ENCODE measurements at places on chromosomes 11 and 22.
A peak's percentile ranks its signal among the peaks of the same experiment; 100 is the strongest.

- peak; percentile 66 for DNase-seq
Measured at GRCh38 chr22:28017859-28018258, 98.8 kb upstream of the PITPNB start.

DNA sequence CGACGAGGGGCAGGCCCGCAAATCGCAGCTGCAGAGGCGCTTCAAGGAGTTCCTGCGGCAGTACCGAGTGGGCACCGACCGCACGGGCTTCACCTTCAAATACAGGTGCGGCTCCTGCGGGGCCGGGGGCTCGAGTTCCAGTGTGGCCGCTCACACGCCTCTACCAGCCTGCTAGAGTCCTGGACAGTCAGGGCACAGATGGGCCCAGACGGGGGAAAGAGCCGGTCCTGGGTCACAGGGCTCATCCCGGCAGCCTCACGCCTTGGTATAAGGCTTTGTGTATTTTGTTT lies 506 bp downstream of the MCM5 start:
- peak; percentile 61 for DNase-seq

- DNase-seq, result no peak
Measured at GRCh38 chr11:96152623-96153022, 190.4 kb downstream of the MAML2 start.

DNA sequence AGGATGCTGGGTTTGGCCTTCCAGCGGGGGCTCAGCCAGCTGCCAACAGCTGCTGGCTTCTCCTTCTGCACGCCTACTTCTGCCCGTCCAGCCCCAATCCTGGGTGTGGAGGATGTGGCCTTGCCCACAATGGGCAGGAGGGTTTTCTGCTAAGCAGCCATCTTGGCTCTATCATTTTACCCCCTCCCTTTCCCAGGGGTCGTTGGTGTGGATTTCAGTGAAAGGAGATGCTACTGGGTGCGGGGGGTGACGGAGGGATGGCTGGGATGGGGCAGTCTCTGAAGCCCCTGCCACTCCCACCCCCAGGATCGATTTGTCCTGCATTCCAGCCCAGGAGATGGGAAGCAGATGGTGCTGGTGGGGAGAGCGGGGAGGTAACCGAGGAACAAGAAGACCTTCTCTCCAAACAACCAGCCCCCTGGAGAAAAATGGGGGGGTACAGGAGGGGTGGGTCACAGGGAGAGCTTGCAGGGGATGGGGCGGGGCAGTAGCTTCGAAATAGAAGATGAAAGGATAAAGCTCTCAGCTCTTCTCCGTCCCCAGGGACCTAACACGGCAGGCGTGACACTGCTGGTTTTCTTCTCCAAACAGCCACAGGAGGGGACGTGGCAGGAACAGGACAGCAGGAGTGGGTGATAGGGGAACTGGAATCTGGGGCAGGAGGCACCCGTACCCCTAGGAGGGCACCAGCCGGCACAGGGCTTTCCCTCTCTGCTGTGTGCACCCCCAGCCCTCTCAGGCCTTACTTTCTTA lies 68.9 kb downstream of the NECTIN1 start:
- DNase-seq, result peak; percentile 19

DNA sequence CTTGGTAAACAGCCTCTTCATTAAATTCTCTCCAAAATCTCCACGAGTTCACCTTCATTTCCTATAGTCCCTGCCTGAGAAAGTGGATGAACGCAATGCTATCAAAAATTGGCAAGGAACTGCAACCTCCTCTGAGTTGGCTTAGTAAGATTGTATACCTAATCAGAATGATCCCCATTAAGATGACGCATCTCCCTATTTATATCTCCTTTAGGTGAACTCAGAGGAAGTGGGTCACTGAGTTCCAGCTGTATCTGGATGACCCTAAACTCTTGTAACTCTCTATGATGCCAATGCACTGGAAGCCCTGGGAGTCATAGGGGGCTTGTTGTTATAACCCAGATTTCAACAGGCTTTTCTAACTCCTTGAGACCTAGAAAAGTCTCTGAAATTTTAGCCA lies 48.2 kb downstream of the OR10A6 start:
- no peak for DNase-seq

DNA sequence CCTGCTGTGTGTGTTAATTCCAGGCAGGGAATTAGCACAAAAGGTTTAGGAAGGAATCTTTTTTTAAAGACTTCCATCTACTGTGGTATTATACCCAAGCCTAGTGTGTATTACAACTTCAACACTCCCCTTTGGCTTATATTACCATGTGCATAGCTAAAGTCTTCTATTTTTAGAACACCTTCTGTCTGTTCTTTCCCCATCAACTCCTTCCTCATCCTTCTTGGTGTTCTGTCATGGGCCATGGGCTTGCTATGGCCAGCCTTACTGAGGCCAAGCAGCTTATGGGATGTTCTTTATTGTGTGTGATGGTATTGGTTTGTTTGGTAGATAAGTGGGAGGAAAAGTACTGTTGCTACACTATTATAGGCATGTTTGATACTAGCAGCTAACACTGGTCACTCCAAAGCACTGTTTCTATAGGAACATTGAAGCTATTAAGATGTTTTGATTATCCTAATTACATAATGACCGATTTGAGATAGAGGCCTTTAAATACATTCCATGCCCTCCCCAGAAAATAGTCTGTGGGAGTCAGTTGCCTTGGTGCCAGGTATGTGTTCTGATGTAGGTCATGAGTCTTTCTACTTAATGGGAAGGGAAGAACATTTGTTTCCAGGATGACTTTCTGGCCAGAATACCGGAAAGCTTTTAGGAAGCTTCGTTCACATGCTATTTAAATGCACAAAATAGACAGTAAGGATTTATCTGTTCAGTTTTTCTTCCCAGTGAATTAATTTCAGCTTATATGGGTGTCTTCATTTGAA lies 16.5 kb downstream of the MCAM start:
- DNase-seq, result peak; percentile 47

- DNase-seq, result no peak
Measured at GRCh38 chr22:45896153-45896951, 80.6 kb downstream of the WNT7B start.

DNA sequence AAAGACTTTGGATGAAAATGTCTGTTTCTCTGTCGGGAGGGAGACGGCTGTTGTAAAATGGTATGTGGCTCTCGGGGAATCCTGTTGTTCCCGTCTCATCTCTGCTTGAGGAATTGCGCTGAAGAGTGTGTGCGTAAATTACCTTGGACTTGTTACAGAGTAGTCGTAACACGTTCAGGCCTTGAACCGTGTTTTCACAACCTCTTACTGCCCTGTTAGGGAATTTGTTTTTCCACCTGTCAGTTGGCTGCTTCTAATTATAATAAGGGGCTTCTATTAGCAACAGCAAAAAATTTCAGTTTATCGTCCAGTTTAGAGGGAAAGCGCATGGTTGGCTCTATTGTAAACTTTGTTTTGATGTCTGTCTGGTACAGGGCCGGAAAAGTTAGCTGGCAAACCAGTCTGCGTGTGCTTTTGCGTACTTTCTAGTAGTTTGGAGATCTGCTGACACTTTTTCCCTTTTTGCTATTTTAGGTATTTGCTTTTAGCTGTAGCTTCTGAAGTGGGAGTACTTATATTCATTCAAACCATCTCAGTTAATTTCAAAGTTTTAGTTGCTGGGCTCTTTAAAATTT lies 1.5 kb downstream of the HIPK3 start:
- DNase-seq, result no peak

DNA sequence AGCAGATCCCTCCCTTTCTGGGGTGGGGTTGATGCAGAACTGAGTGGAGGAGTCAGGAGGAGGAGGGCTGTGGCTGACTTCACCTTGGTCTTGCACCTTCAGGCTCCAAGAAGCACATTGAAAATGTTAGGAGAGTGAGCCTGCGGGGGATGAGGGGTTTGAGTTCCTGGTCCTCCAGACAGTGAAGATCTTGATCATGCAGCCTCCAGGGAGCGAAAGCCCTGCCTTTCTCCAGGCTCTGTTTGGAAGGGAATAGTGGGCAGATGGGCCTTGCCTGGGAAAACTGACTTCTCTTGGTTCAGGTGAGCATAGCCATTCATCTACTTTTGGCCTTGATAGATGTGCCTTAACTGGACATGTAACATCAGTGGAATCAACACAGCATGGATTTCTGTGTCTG lies 267.6 kb upstream of the B3GAT1 start:
- no peak for DNase-seq

DNA sequence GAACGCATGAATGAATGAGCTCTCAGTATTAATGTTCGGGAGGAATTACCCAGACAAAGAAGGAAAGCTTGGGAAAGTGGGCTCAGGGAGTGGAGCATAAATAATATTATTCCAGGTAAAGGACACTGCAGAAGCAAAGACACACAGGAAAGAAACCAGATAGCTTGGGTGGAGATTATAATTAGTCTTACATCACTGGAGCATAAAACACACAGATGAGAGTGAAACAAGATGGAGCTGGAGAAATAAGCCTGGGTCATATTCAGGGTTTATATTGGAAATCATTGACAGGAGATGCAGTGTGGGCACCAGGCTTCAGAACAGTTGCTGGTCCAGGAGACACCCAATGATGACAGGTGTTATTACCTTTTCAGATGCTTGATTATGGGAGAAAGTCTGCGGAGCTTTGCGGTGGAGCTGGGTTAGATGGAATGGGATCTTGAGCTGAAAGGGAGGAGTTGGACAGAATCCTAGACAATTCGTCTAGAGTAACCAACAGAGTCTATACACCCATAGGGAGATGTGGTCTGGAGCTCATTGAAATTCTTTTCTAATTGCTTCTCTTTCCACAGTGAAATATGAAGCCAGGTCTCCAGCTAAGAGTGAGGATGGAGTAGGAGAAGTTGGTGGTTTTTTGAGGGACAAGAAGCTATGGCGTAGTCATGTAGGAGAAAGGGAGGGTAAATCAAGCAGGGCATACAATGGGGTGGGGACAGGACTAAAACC lies 227.2 kb downstream of the FAM76B start:
- peak; percentile 23 for DNase-seq

- DNase-seq, result peak; percentile 25
Measured at GRCh38 chr11:110147962-110148709, 54.9 kb downstream of the ZC3H12C start.

DNA sequence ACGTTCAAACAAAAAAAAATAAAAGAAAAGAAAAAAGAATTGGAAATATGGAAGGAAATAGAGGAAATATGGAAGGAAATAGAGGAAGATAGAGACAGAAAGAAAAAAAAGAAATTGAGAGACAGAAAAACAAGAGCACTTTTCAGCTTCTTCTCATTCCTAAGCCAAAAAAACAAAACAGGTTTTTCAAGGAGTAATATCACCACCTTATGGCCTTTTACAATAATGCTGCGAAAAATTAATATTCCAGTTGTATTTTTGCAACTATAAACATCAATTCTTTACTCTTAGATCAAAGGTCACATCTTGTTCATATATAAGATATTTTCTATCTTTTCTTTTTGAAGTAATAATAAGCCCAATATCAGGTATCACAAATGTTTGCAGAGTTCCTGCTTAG lies 328.3 kb downstream of the FAT3 start:
- DNase-seq, result peak; percentile 48

- DNase-seq, result no peak
Measured at GRCh38 chr11:31912808-31913207, 101.7 kb upstream of the PAX6 start.

DNA sequence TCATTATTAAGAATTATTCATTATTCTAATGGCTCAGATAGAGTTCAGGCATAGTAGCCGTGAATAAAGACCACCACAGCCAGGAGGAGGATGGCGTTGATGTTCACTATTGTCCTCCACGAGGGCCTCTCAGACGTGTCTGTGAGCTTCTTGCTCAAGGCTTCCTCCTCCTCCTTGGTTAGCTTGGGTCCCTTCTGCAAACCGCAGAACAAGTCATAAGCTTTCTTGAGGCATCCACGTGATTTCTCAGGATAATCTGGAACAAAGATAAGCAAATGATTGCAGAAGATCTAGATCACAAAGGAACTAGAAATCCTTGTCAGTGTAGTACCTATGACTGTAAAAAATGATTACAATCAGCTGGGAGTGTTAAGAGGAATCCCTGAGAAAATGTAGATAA lies 13.6 kb upstream of the RFPL2 start:
- no peak for DNase-seq

GRCh38 chr11:84089072-84090057 lies 803.2 kb upstream of the CCDC90B start:
- peak; percentile 75 for DNase-seq

DNA sequence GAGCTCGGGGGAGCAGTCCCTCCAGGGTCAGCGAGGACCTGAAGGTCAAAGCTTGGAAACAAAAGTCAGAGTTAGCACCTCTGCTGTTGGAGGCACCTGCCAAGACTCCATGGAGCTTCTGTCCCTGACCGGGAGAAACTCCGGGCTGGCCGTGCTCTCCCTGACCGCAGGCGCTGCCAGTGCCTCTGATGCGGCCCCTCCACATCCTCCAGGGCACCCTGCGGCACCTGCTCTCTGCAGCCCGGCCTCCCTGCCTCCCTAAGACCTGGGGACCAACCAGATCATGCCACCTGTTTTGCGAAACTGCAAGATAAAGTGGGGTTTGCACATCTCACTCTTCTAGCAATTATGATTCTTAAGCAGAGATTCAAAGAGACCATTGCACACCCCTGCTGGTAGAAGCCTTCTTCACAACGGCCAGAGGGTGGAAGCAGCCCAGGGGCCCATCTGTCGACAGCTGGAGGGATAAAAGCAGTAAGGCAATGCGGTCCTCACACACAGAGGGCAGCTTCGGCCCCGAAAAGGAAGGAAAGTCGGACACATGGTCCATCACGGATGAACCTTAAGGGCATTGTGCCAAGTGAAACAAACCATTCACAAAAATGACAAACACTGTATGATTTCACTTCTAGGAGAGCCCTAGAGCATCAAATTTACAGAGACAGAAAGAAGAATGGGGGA lies 477.1 kb downstream of the BRD1 start:
- peak; percentile 78 for DNase-seq

DNA sequence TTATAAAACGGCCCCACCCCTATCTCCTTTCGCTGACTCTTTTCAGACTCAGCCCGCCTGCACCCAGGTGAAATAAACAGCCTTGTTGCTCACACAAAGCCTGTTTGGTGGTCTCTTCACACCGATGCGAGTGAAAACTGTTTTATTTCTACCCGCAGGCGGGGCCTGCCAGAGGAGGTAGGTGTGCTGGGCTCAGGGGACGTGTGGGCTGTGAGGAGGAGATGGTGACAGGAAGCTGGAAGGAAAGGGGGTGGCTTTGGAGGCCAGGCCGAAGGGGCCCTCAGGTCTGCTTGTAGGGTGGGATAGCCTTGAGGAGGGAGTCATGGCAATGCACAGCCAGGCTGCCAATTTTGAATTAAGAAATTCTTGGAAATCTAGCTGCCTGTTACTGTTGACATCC lies 21.3 kb upstream of the KRTAP5-7 start:
- no peak for DNase-seq

GRCh38 chr11:130163346-130164220 lies 4.0 kb downstream of the ST14 start:
- peak; percentile 83 for DNase-seq

- no peak for DNase-seq
Measured at GRCh38 chr11:121890946-121891515, 225.0 kb downstream of the BLID start.
